M059J (cell line): ENCODE measurements at places on chromosomes 7 and 10. TPM values are rescaled to one million over a fixed set of nuclear protein-coding genes. Genes with fewer than 3 reads are reported as not detected.
A peak's percentile ranks its signal among the peaks of the same experiment; 100 is the strongest.

DNA sequence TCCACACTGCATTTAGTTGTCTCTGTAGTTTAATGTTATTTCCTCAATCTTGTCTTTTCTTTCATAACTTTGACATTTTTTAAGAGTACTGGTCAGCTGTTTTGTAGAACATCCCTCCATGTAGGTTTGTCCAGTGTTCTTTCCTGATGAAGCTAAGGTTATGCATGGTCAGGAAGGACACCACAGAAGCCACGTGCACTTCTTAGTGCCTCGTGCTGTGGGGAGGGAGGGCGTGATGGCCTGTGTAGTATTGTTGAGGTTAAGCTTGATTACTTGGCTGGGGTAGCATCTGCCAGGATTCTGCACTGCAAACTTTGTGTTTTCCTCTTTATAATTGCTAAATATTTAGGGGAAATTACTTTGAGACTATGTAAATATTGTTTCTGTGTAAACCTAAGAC, 48.3 kb downstream of the MCMBP start:
- no peak for DNase-seq

Gene TMEM270
- 0.17 and 0.32 TPM in 2 replicates for total RNA-seq

DNA sequence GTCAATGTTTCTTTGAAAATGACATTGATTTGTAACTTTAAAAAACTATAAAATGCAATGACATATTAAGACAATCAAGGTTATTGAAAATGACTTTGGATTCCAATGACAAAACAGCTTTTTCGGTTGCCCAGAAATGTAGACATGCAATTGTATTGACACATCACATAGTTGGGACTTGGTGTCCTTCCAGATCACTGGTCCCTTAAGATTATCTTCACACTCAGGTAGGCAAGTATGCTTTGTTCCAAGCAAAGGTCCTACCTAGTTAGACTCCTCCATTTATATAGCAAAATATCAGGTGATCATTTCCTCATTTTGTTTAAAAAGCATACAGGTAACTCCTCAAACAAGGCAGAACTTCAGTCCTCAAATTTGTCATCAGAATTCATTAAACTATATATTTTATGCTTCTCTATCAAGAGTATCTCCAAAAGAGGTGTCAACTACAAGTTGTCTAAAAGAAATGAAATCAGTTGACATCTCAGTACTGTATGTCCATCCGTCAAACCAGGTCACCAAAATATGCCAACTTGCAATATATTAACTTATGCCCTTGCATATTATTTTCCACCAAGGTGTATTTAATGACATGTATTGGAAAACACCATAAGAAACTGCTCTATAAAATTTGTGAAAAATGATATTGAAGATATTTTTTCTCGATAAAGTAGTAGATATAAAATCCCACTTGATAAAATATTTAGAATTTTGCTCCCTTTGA, 64.6 kb downstream of the TSPAN12 start:
- DNase-seq = no peak

GRCh38 chr7:7228472-7228871, 46.1 kb downstream of the C1GALT1 start:
- peak; percentile 20 for DNase-seq

Gene CALHM1
- total RNA-seq = not detected in 2 replicates

GRCh38 chr7:137992104-137992549, 9.8 kb downstream of the CREB3L2 start:
- peak; percentile 66 for DNase-seq

Gene GIMAP7
- total RNA-seq = not detected in 2 replicates

GRCh38 chr7:3082831-3083230, 39.2 kb upstream of the CARD11 start:
- DNase-seq = no peak

- DNase-seq = no peak
Observed at GRCh38 chr7:39035903-39036302, 58.2 kb downstream of the POU6F2 start.

Gene PRPS1L1
- total RNA-seq = not detected in 2 replicates
